ENCODE measurements at places on chromosomes 3 and 15.

GRCh38 chr3:153595186-153595815 lies 433.3 kb downstream of the RAP2B start:
- DNase-seq = no peak
- H3K27me3 ChIP-seq = no peaks in the 10 kb centered on the region
- no peak overlapping the region for H3K27ac ChIP-seq
- no peaks in the 10 kb centered on the region for H3K4me1 ChIP-seq
- no peaks in the 10 kb centered on the region for H3K36me3 ChIP-seq
- no peak overlapping the region for H3K4me3 ChIP-seq

- DNase-seq = no peak
- no peak overlapping the region for H3K4me3 ChIP-seq
- no peaks in the 10 kb centered on the region for H3K36me3 ChIP-seq
- H3K27me3 ChIP-seq = no peaks in the 10 kb centered on the region
These were observed 292.1 kb downstream of the VPS13C start for GRCh38 chr15:61768131-61768530.

GRCh38 chr3:14214764-14215163 lies 36.1 kb downstream of the LSM3 start:
- no peak for DNase-seq
- H3K4me3 ChIP-seq = no peak overlapping the region
- H3K27ac ChIP-seq = no peak overlapping the region
- H3K27me3 ChIP-seq = no peaks in the 10 kb centered on the region

- no peaks in the 10 kb centered on the region for H3K4me1 ChIP-seq
- no peaks in the 10 kb centered on the region for H3K36me3 ChIP-seq
- H3K27ac ChIP-seq = no peak overlapping the region
- DNase-seq = no peak
These were observed 261.6 kb upstream of the LMCD1 start for GRCh38 chr3:8239718-8240695.

- H3K4me3 ChIP-seq = no peak overlapping the region
- DNase-seq = peak; percentile 83
- no peaks in the 10 kb centered on the region for H3K27me3 ChIP-seq
- peak overlapping the region; percentile 46 for H3K27ac ChIP-seq
These were observed 34.0 kb downstream of the BHLHE40 start for GRCh38 chr3:5013021-5013906.

GRCh38 chr15:67927501-67928168 lies 87.8 kb upstream of the RNU6-1 start:
- H3K4me3 ChIP-seq = no peak overlapping the region
- H3K27me3 ChIP-seq = no peaks in the 10 kb centered on the region
- H3K27ac ChIP-seq = no peak overlapping the region
- DNase-seq = no peak

GRCh38 chr3:185629554-185630181 lies 43.6 kb downstream of the SENP2 start:
- no peak overlapping the region for H3K4me3 ChIP-seq
- H3K27ac ChIP-seq = peak overlapping the region; percentile 52
- no peak for DNase-seq
- no peaks in the 10 kb centered on the region for H3K27me3 ChIP-seq

GRCh38 chr15:100732211-100733055 lies 130.0 kb downstream of the ASB7 start:
- H3K27ac ChIP-seq = peak overlapping the region; percentile 56
- H3K4me3 ChIP-seq = no peak overlapping the region
- peaks cover 30% of the 10 kb centered on the region for H3K4me1 ChIP-seq
- no peaks in the 10 kb centered on the region for H3K27me3 ChIP-seq
- no peaks in the 10 kb centered on the region for H3K36me3 ChIP-seq
- no peak for DNase-seq

DNA sequence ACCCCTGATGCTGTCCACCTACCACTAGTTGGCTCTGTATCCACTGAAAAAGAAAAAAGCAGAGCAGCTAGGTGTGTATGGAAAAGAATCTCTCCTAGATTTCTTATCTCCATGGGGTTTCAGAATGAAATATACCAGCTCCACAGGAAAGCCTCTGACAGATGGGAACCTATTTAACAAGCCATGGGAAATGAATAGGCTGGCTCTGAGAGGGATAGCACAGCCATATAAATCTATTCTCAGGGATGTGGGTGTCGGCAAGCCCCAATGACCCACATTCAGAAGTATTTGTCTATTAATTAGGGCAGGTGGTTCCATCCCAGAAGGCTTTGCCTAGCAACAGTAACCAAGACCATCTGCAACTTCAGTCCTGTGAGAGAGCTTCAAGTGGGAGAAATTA lies 694.1 kb downstream of the AGBL1 start:
- no peaks in the 10 kb centered on the region for H3K27me3 ChIP-seq
- H3K4me1 ChIP-seq = no peaks in the 10 kb centered on the region
- H3K36me3 ChIP-seq = no peaks in the 10 kb centered on the region
- no peak overlapping the region for H3K4me3 ChIP-seq
- DNase-seq = no peak
- H3K27ac ChIP-seq = no peak overlapping the region

DNA sequence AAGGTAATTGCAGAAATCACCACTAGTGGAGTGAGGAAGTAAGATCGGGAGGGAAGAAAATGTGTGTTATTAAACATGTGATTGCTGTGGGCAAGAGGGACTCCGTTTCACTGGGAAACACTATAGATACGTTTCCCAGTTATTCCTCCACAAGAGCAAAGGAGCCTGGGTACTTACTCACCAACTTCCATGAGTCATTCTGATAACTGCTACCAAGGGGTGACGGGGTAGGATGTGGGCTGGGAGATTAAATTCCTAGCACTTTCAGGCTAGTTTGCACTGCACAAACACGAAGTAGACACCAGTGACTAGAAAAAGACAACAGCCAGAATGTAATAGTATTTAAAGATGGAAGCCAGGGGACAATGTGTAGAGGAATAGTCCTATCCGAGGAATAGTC lies 812.9 kb upstream of the CFAP20DC start:
- H3K4me3 ChIP-seq = no peak overlapping the region
- H3K4me1 ChIP-seq = peaks cover 7% of the 10 kb centered on the region
- no peaks in the 10 kb centered on the region for H3K27me3 ChIP-seq

GRCh38 chr15:80953953-80954778 lies 35.5 kb downstream of the MESD start:
- H3K4me3 ChIP-seq = no peak overlapping the region
- peaks cover 23% of the 10 kb centered on the region for H3K36me3 ChIP-seq
- peaks cover 44% of the 10 kb centered on the region for H3K4me1 ChIP-seq
- peak; percentile 80 for DNase-seq
- H3K27me3 ChIP-seq = no peaks in the 10 kb centered on the region
- peak overlapping the region; percentile 38 for H3K27ac ChIP-seq

GRCh38 chr3:29475854-29476253 lies 195.0 kb downstream of the RBMS3 start:
- H3K36me3 ChIP-seq = no peaks in the 10 kb centered on the region
- no peaks in the 10 kb centered on the region for H3K4me1 ChIP-seq
- no peak overlapping the region for H3K4me3 ChIP-seq
- no peak for DNase-seq

- H3K27ac ChIP-seq = no peak overlapping the region
- H3K4me3 ChIP-seq = no peak overlapping the region
- no peak for DNase-seq
These were observed 1.7 kb downstream of the CHDH start for GRCh38 chr3:53844262-53845102.

DNA sequence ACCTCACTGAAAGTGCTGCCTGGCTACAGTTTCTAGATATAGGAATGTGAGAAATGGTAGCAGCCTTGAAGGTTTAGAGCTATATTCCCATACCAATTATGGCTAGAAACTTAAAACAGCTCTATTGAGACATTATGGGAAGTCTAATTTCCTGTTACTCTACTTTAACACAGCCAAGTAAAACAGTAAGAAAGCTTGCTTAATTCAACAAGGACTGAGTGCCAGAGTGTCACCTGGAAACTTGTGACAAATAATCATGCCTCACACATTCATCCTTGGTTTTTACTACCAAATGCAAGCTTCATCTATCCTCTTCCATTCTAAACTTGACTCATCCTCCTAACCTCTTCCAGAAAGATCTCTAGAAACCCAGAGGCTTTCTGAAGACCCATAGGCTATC lies 41.7 kb downstream of the UBE3A start:
- peaks cover 13% of the 10 kb centered on the region for H3K4me1 ChIP-seq
- no peak overlapping the region for H3K27ac ChIP-seq
- H3K4me3 ChIP-seq = no peak overlapping the region

GRCh38 chr3:51371943-51372557 lies 13.0 kb upstream of the MANF start:
- H3K27me3 ChIP-seq = no peaks in the 10 kb centered on the region
- no peaks in the 10 kb centered on the region for H3K4me1 ChIP-seq
- no peak overlapping the region for H3K4me3 ChIP-seq
- DNase-seq = peak; percentile 18
- no peak overlapping the region for H3K27ac ChIP-seq
- H3K36me3 ChIP-seq = no peaks in the 10 kb centered on the region

- DNase-seq = peak; percentile 41
- no peaks in the 10 kb centered on the region for H3K27me3 ChIP-seq
- no peak overlapping the region for H3K27ac ChIP-seq
- no peak overlapping the region for H3K4me3 ChIP-seq
These were observed 17.0 kb downstream of the ANKDD1A start for GRCh38 chr15:64928626-64929220.

- no peak overlapping the region for H3K4me3 ChIP-seq
- H3K27ac ChIP-seq = no peak overlapping the region
- no peaks in the 10 kb centered on the region for H3K27me3 ChIP-seq
- H3K36me3 ChIP-seq = no peaks in the 10 kb centered on the region
- H3K4me1 ChIP-seq = no peaks in the 10 kb centered on the region
These were observed 99.8 kb downstream of the KCNH8 start for GRCh38 chr3:19248143-19248542.

- H3K27me3 ChIP-seq = no peaks in the 10 kb centered on the region
- H3K27ac ChIP-seq = no peak overlapping the region
- H3K36me3 ChIP-seq = no peaks in the 10 kb centered on the region
- no peaks in the 10 kb centered on the region for H3K4me1 ChIP-seq
- H3K4me3 ChIP-seq = no peak overlapping the region
These were observed 22.5 kb upstream of the OTOL1 start for GRCh38 chr3:161474139-161474538.

GRCh38 chr3:135908225-135908624 lies 57.3 kb upstream of the PPP2R3A start:
- peak overlapping the region; percentile 25 for H3K27ac ChIP-seq
- H3K36me3 ChIP-seq = no peaks in the 10 kb centered on the region
- no peak overlapping the region for H3K4me3 ChIP-seq
- H3K27me3 ChIP-seq = no peaks in the 10 kb centered on the region

- no peaks in the 10 kb centered on the region for H3K36me3 ChIP-seq
- no peak overlapping the region for H3K27ac ChIP-seq
- no peaks in the 10 kb centered on the region for H3K4me1 ChIP-seq
- H3K27me3 ChIP-seq = peaks cover 35% of the 10 kb centered on the region
- no peak for DNase-seq
- no peak overlapping the region for H3K4me3 ChIP-seq
These were observed 250.0 kb upstream of the VEPH1 start for GRCh38 chr3:157752956-157753786.

GRCh38 chr15:64044300-64045100 lies 1.8 kb downstream of the DAPK2 start:
- no peaks in the 10 kb centered on the region for H3K27me3 ChIP-seq
- no peak overlapping the region for H3K4me3 ChIP-seq
- H3K4me1 ChIP-seq = no peaks in the 10 kb centered on the region

- no peak for DNase-seq
- peaks cover 31% of the 10 kb centered on the region for H3K4me1 ChIP-seq
- H3K4me3 ChIP-seq = no peak overlapping the region
- H3K27me3 ChIP-seq = no peaks in the 10 kb centered on the region
- peaks cover 26% of the 10 kb centered on the region for H3K36me3 ChIP-seq
These were observed 169.0 kb downstream of the GHSR start for GRCh38 chr3:172279191-172279640.

- H3K27me3 ChIP-seq = no peaks in the 10 kb centered on the region
- no peak overlapping the region for H3K4me3 ChIP-seq
- DNase-seq = no peak
- H3K27ac ChIP-seq = no peak overlapping the region
These were observed 398.1 kb downstream of the NSUN3 start for GRCh38 chr3:94460931-94461330.

GRCh38 chr3:185727873-185728272 lies 97.0 kb downstream of the IGF2BP2 start:
- H3K27me3 ChIP-seq = no peaks in the 10 kb centered on the region
- peak overlapping the region; percentile 100 for H3K27ac ChIP-seq
- H3K4me3 ChIP-seq = peak overlapping the region; percentile 19
- peaks cover 62% of the 10 kb centered on the region for H3K4me1 ChIP-seq
- DNase-seq = peak; percentile 81
- H3K36me3 ChIP-seq = peaks cover 22% of the 10 kb centered on the region

GRCh38 chr15:62452026-62452425 lies 286.9 kb upstream of the C2CD4B start:
- H3K4me3 ChIP-seq = no peak overlapping the region
- no peaks in the 10 kb centered on the region for H3K36me3 ChIP-seq
- H3K27me3 ChIP-seq = no peaks in the 10 kb centered on the region

- no peak for DNase-seq
- peaks cover 33% of the 10 kb centered on the region for H3K4me1 ChIP-seq
- H3K27ac ChIP-seq = no peak overlapping the region
- no peak overlapping the region for H3K4me3 ChIP-seq
These were observed 99.0 kb upstream of the RBMS3 start for GRCh38 chr3:29181872-29182271.

All from RWPE2 (cell line).